ENCODE measurements at places on chromosomes 1 and 21. TPM values are rescaled to one million over a fixed set of nuclear protein-coding genes. Genes with fewer than 3 reads are reported as not detected.

The MAGOH gene
- 49.9 TPM for total RNA-seq

The KAZN gene
- total RNA-seq: not detected

The KRTAP10-10 gene
- not detected for total RNA-seq

The F13B gene
- total RNA-seq: not detected

The PODN gene
- not detected for total RNA-seq

The CAPN2 gene
- 180 TPM for total RNA-seq

The BGLAP gene
- total RNA-seq: 7.7 TPM

The LAMTOR2 gene
- 35.5 TPM for total RNA-seq

The CELA2B gene
- not detected for total RNA-seq

The FCGR3B gene
- not detected for total RNA-seq

The BCAR3 gene
- 1.0 TPM for total RNA-seq

The VPS72 gene
- 68.4 TPM for total RNA-seq

DNA sequence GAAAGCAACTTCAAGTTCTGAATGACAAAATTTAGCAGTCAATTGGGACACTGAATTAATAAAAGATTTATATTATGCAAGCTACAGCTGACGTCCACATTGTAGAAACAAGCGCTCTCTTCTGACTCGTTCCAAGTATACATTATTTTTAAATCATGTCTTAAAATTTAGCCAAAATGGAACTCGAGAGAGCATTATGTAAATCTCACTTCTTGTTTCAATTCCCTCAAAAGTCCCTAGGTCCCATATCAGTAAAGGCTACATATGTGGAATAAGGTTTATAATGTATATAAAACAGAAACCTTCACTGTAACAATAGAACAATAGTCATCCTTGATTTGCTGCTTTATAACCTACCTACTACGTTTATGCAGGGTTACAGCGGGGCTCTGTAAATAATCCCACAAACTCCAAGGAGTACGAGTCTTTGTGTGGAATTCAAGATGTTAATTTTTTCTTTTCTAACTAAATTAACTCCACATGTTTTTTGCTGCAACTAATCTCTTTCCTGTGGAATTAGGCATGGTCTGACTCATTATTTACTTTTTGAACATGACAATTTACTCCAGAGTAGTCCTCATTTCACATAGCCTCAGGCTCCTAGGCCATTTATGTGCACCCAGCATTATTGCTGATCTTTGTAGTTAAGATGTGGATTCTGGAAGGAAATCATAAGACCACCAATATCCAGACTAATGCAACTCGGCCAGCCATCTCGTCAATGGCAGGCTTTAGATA is 785.1 kb downstream of the LTN1 start:
- H3K4me1 ChIP-seq: no peaks in the 10 kb centered on the region
- H3K4me3 ChIP-seq: no peak overlapping the region
- no peak overlapping the region for H3K27ac ChIP-seq
- H3K27me3 ChIP-seq: no peaks in the 10 kb centered on the region
- H3K36me3 ChIP-seq: no peaks in the 10 kb centered on the region
- no peak for DNase-seq

DNA sequence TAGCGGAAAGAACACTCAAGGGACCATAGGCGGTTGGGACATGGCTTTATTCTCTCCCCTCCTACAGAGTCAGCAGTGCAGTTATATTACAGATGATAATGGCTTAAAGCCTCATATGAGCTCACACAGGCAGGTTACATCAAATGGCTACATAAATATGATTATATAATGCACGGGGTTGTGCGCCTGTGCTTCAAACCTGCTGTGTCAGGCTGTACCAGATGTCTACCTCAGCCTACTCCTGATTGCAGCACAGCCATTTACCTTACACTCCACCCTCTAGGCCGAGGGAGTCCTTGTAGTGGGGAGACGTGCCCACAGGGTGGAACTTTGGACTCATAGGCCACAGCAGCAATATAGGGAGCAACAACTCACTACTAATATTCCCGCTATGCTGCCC is 16.4 kb upstream of the TBX19 start:
- H3K36me3 ChIP-seq: no peaks in the 10 kb centered on the region
- no peaks in the 10 kb centered on the region for H3K27me3 ChIP-seq
- no peak overlapping the region for H3K27ac ChIP-seq

DNA sequence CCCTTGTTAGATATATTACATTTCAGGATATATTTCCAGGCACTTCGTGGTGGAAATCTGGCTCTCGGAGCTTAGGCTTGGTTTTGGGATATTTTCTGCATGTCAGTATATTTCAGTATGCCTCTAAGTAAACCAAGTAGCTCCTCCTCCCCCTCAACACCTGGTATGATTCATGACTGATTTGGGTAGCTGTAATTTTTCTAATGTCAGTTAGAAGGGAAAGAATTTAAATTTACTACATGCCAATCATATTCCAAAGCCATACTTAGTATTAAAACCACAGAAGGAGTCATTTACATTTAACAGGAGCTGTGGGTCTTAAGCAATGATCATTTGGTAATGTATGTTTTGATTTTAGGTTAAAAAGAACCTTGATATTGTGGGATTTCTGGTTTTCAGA is 40.6 kb downstream of the ST6GALNAC3 start:
- no peaks in the 10 kb centered on the region for H3K27me3 ChIP-seq
- no peak for DNase-seq
- H3K27ac ChIP-seq: no peak overlapping the region
- H3K4me1 ChIP-seq: no peaks in the 10 kb centered on the region
- no peaks in the 10 kb centered on the region for H3K36me3 ChIP-seq

GRCh38 chr1:236836157-236836556 is 41.1 kb downstream of the MTR start:
- H3K27me3 ChIP-seq: no peaks in the 10 kb centered on the region
- H3K27ac ChIP-seq: no peak overlapping the region
- H3K4me3 ChIP-seq: no peak overlapping the region
- no peak for DNase-seq
- H3K36me3 ChIP-seq: peaks cover 76% of the 10 kb centered on the region

DNA sequence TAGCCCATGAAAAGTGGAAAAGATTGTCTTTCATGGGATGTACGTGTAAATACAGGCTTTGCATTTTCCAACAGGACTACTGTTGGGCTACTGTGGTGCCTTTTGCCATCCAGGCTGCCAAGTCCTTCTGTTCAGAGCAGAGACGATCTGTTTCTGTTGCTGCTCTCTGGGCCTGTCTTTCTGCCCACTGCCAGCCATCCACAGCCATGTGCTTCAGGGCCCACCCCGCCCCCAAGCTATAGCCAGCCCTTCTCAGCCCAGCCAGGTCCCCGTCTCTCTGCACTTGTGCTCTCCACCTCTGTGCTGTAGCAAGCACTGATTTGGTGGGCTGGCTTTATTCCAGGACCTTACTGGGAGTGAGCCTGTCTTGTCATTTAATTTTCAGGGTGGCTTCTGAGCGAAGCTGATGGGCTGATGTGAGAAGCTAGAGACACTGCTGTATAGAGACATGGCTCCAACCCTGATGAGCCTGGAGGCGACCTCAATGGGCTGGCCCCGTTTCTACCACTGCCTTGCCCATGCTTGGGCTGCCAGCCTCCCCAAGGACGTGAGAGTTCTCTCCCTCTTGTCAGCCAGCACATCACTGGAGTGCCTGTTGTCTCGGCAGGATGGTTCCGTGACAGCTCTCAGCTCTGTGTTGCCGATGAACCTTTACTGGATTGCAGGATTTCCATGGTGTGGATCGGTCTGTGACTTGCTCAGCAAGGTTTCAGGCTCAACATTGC is 137.8 kb downstream of the PEX14 start:
- no peak overlapping the region for H3K27ac ChIP-seq
- H3K27me3 ChIP-seq: no peaks in the 10 kb centered on the region
- DNase-seq: no peak
- no peaks in the 10 kb centered on the region for H3K36me3 ChIP-seq

- peaks cover 12% of the 10 kb centered on the region for H3K36me3 ChIP-seq
- no peak for DNase-seq
- H3K27me3 ChIP-seq: no peaks in the 10 kb centered on the region
- no peaks in the 10 kb centered on the region for H3K4me1 ChIP-seq
- H3K27ac ChIP-seq: no peak overlapping the region
Observed at GRCh38 chr1:85649591-85649990, 58.6 kb downstream of the ZNHIT6 start.

GRCh38 chr1:213326281-213327016 is 275.4 kb downstream of the RPS6KC1 start:
- no peaks in the 10 kb centered on the region for H3K36me3 ChIP-seq
- H3K27me3 ChIP-seq: no peaks in the 10 kb centered on the region
- no peak for DNase-seq
- H3K4me1 ChIP-seq: no peaks in the 10 kb centered on the region
- H3K27ac ChIP-seq: no peak overlapping the region
- H3K4me3 ChIP-seq: no peak overlapping the region

GRCh38 chr1:95237981-95238703 is 4.1 kb downstream of the RWDD3 start:
- no peak for DNase-seq
- no peak overlapping the region for H3K27ac ChIP-seq
- no peaks in the 10 kb centered on the region for H3K27me3 ChIP-seq
- H3K36me3 ChIP-seq: peaks cover 12% of the 10 kb centered on the region

DNA sequence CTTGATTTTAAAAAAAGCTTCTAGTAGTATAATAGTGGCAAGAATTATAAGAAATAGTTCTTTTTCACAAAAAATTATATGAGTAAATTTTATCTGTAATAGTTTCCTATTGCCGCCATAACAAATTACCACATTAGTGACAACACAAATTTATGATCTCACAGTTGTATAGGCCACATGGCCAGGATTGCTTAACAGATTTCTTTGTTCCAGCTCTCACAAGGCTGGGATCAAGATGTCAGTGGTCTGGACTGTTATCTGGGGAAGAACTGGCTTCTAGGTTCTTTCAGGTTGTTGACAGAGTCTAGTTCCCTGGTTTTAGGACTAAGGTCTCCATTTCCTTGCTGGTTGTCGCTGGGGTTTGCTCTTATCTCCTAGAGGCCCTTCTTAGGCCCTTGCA is 236.4 kb downstream of the USP25 start:
- no peak overlapping the region for H3K27ac ChIP-seq
- H3K36me3 ChIP-seq: no peaks in the 10 kb centered on the region
- DNase-seq: no peak
- H3K27me3 ChIP-seq: no peaks in the 10 kb centered on the region
- H3K4me3 ChIP-seq: no peak overlapping the region
- H3K4me1 ChIP-seq: no peaks in the 10 kb centered on the region

- H3K4me1 ChIP-seq: no peaks in the 10 kb centered on the region
- H3K36me3 ChIP-seq: no peaks in the 10 kb centered on the region
- no peak for DNase-seq
- no peak overlapping the region for H3K4me3 ChIP-seq
- H3K27ac ChIP-seq: no peak overlapping the region
Observed at GRCh38 chr1:165062346-165062745, 294.2 kb downstream of the LMX1A start.

- no peak overlapping the region for H3K4me3 ChIP-seq
- no peak overlapping the region for H3K27ac ChIP-seq
- no peaks in the 10 kb centered on the region for H3K4me1 ChIP-seq
- no peaks in the 10 kb centered on the region for H3K27me3 ChIP-seq
- DNase-seq: no peak
- no peaks in the 10 kb centered on the region for H3K36me3 ChIP-seq
Observed at GRCh38 chr1:101158424-101158823, 78.4 kb upstream of the S1PR1 start.

DNA sequence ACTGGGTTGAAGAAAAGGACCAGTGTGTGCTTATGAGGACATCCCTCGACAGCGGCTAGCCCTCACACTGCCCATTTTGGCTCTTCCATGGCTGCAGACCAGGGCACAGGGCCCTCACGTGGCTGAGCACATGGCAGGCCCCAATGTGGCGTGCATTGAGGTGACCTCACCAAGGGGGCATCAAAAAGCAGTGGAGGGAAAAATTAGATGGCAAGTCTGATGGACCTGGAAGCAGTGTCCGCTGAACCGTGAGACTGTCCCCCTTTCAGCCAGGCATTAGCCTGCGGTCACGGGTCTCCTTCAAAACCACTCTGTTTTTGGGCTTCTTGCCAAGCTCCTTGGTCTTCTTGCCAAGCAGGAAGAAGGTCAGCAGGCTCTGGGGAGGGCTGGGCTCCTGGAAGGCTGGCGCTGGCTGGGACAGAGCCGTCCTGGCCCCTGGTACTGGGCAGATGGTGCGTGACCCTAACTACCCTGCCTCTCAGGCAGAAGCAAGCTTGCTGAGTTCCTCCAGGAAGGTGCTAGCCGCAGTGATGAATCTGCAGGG is 30.8 kb downstream of the TRIM67 start:
- H3K4me1 ChIP-seq: no peaks in the 10 kb centered on the region
- DNase-seq: no peak
- no peaks in the 10 kb centered on the region for H3K36me3 ChIP-seq
- H3K27ac ChIP-seq: no peak overlapping the region
- H3K27me3 ChIP-seq: peaks cover 3% of the 10 kb centered on the region

DNA sequence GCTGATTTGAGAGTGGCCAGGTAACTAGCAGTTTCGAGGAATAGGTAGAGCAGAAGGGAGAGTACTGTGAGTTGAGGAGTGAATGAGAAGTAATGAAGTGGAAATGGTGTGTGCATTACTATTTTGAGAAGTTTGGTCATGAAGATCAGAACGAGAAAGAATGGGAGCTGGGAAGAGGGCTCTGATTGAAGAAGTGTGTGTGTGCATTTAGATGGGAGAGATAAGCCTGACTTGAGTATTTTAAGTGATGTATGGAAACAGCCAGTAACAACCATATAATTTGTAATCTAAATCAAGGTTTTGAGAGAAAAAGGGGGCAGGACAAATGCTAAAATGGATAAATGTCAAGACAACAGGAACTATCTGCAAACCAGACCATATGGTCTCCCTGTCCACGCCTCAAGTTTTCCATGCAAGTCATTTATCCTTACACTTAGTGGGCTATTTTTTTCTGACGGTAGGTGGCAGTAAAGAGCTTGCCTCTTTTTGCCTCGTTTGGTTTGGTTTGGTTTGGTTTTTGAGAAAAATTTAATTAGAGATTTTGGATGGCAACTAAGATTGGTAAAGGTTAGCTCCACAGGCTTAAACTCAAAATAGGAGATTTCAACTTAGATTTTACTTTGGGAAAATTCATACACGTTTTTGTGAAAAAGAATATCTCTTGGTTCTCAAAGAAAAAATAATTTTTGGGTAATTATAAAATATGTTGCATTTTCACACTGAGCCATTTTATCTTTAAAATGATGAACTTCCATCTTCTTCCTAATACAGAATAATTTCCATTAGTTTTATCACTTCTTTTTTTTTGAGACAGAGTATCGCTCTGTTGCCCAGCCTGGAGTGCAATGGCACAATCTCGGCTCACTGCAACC is 9.5 kb upstream of the B3GALNT2 start:
- no peak overlapping the region for H3K4me3 ChIP-seq
- no peaks in the 10 kb centered on the region for H3K36me3 ChIP-seq
- no peaks in the 10 kb centered on the region for H3K27me3 ChIP-seq
- DNase-seq: peak; percentile 49

GRCh38 chr21:35988416-35989137 is 71.7 kb downstream of the SETD4 start:
- H3K27me3 ChIP-seq: no peaks in the 10 kb centered on the region
- no peaks in the 10 kb centered on the region for H3K36me3 ChIP-seq
- H3K4me3 ChIP-seq: no peak overlapping the region
- no peaks in the 10 kb centered on the region for H3K4me1 ChIP-seq

- no peaks in the 10 kb centered on the region for H3K27me3 ChIP-seq
- no peak overlapping the region for H3K4me3 ChIP-seq
- no peaks in the 10 kb centered on the region for H3K4me1 ChIP-seq
- H3K36me3 ChIP-seq: no peaks in the 10 kb centered on the region
Observed at GRCh38 chr1:88421997-88422396, 262.1 kb upstream of the PKN2 start.

Measured in CD4-positive, alpha-beta memory T cell (primary cell).